ENCODE measurements at places on chromosomes 6 and 20. TPM values are rescaled to one million over a fixed set of nuclear protein-coding genes. Genes with fewer than 3 reads are reported as not detected.

GRCh38 chr6:138115201-138115600 is 8.0 kb upstream of the PERP start:
- DNase-seq = no peak
- H3K4me3 ChIP-seq = no peak overlapping the region
- H3K4me1 ChIP-seq = no peaks in the 10 kb centered on the region
- no peaks in the 10 kb centered on the region for H3K36me3 ChIP-seq

DNA sequence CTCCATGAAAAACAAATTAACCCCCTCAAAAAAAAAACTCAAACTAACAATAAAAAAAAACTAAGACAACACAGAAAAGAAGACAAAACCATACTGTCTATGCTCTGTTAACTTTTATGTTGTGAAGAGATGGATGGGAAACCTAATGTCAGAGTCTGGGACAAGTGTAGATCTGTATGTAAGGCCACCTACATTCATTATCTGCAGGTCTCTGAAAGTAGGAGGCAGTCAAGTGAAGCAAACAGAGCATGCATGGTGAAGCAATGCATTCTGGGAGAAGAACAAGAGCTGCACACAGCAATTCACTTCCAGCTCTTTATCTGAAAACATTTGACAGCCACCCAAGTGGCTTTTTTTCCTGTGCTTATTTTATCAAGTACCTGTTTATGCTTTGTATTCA is 452.0 kb downstream of the EPHA7 start:
- no peak overlapping the region for H3K27ac ChIP-seq
- no peak overlapping the region for H3K4me3 ChIP-seq
- no peak for DNase-seq
- H3K4me1 ChIP-seq = no peaks in the 10 kb centered on the region
- no peaks in the 10 kb centered on the region for H3K27me3 ChIP-seq
- no peaks in the 10 kb centered on the region for H3K36me3 ChIP-seq

Gene KIF6
- total RNA-seq = not detected

Gene SLC22A16
- total RNA-seq = not detected

Gene MUC22
- not detected for total RNA-seq

Gene SPTLC3
- total RNA-seq = 6.2 TPM

All from thoracic aorta (tissue), 2 donors.